ENCODE measurements at places on chromosomes 13 and 19. TPM values are rescaled to one million over a fixed set of nuclear protein-coding genes. Genes with fewer than 3 reads are reported as not detected.

The PSG4 gene
- total RNA-seq, result not detected

The SH2D3A gene
- 13.9 TPM for total RNA-seq

- H3K27me3 ChIP-seq, result no peaks in the 10 kb centered on the region
- H3K4me3 ChIP-seq, result no peak overlapping the region
- H3K36me3 ChIP-seq, result peaks cover under 1% of the 10 kb centered on the region
Measured at GRCh38 chr13:79435561-79435990, 29.5 kb upstream of the RBM26 start.

The LHB gene
- total RNA-seq, result not detected

The SHANK1 gene
- total RNA-seq, result 11.9 TPM

The CEACAM3 gene
- not detected for total RNA-seq

The F2RL3 gene
- not detected for total RNA-seq

The FOXA3 gene
- total RNA-seq, result not detected

DNA sequence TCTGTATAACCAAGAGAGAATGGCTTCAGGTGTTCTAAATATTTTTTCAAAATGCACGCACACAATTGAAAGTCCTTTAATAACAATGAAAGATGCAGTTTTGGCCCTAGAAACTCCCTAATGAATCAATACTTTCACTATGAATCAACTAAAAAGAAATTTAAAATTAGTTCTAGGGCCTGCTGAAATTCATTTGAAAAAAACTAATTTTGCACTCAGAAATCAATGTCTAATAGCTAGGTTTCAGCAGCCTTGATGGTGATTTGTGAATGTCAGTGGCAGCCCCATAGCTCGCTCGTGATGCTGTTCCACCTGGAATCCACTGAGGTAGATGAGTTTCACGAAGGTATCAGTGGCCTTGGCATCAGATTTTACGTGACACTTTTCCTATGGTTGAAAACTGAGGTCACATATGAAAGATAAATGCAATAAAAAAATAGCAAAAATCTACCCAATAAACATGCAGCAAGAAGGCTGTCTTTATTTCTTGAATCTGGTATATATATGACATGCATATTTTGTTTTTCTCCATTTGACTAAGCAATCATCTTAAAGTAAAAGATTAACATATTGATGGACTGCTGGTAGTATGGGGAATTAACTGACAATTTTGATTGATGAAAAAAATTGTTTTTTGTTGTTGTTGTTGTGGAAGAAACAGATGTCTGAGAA is 141.0 kb downstream of the AKAP11 start:
- no peak overlapping the region for H3K4me3 ChIP-seq
- H3K27ac ChIP-seq, result no peak overlapping the region
- H3K36me3 ChIP-seq, result no peaks in the 10 kb centered on the region
- peaks cover 4% of the 10 kb centered on the region for H3K4me1 ChIP-seq
- no peak for DNase-seq
- peaks cover 33% of the 10 kb centered on the region for H3K27me3 ChIP-seq

The AMER2 gene
- total RNA-seq, result 0.57 TPM

- H3K4me1 ChIP-seq, result no peaks in the 10 kb centered on the region
- H3K36me3 ChIP-seq, result peaks cover 2% of the 10 kb centered on the region
- DNase-seq, result no peak
- no peak overlapping the region for H3K4me3 ChIP-seq
Measured at GRCh38 chr19:39211731-39212374, 7.8 kb upstream of the SYCN start.

Data from mesothelial cell of epicardium (in vitro differentiated cells).